Mammary epithelial cell (primary cell): ENCODE measurements at places on chromosomes 4 and X. TPM values are rescaled to one million over a fixed set of nuclear protein-coding genes. Genes with fewer than 3 reads are reported as not detected.

RHOXF2 gene
- not detected in 2 replicates for total RNA-seq

UPF3B gene
- total RNA-seq = 1.0 TPM

ITIH6 gene
- total RNA-seq = not detected in 2 replicates

TBX22 gene
- total RNA-seq = not detected

AVPR2 gene
- not detected for total RNA-seq

CACNA1F gene
- not detected in 2 replicates for total RNA-seq
